ENCODE measurements at places on chromosomes 7 and 10.
A peak's percentile ranks its signal among the peaks of the same experiment; 100 is the strongest.

- peak; percentile 4 for DNase-seq
These were observed 18.7 kb upstream of the ZNF488 start for GRCh38 chr10:47402641-47403301.

DNA sequence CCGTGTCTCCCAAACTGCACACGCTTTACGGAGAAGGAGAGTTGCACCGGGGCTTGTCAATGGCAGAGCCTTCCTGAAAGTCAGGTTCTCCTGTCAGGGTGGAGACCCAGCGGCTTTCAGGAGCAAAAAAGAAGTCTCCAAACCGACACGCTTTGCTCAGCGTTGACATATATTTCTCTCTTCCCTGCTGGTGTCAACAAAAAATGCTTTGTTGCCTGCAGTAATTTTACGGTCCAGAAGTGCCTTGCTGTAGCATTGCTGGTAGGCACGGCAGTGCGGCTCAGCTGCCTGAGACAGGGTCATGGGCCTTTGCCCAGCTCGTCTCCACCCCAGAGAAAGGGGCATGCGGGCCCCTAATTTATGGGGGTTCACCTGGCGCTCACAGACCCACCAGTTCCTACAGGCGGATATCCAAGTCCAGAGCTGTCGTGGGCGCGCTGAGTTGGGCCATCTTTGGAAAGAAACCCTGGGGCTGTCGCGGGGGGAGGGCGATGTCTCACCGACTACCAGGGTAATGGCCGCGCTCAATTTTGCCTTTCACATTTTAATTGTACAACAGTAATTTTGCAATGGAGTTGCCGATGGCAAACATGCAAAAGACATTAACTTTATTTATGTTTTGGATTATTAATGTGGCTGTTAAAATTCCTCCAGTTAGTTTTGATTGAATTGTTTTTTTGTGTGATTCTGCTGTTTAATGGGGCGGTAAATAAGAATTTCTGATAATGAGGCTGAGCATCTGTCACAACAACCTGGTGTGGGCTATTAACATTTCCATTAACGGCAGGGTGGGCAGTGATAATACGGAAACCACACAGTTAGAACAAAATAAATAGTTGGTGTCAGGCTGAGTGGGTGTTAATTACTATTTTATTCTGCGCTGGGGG is 478.2 kb upstream of the FOXK1 start:
- peak; percentile 75 for DNase-seq

DNA sequence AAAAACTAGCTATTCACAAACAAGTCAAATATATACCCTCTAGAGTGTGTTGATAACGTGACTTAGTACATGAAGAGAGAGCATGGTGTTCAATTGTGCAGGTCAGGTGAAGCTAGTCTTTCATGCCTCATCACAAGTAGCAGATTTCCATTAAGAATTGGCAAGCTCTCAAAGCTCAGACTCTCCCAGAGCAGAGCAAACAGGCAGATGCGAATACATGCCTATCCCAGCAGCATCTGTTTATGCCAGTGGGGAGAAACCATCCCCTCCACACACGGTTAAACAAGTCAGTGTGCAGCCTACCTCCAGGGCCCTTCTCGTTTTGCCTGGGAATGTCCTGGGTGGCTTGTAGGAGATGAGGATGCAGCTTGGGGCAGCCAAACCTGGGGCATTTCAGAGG is 532.5 kb upstream of the C7orf33 start:
- peak; percentile 99 for DNase-seq

- peak; percentile 30 for DNase-seq
These were observed 115.6 kb downstream of the ATXN7L1 start for GRCh38 chr7:105760551-105761447.

DNA sequence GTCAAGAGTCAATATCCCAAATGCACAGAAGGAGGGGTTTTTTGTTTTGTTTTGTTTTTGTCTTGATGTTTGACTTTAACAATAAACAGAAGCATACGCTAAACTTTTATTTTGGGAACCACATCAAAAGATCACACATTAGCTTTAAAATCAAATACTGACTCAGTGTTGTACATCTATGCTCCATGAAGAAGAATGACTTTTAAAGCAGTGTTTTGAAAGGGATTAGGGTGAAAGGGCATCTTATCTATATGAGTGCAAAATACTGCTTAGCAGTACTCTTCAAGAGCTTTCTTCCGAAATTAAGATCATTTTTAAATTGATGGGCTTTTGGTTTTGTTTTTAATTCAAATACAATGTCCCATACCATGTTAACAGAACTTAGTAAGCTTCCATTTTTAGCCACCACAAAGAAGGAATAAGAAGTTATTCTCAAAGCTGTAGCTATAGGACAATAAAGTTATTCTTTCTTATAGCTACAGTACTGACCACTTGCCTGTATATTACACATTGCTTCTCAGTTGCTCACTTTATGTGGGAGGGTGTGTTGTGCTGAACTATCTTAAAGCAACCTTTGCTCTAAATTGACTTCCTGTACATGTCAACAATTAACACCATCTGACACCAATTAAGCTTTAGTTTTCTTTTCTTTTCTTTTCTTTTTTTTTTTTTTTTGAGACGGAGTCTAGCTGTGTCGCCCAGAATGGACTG is 144.3 kb upstream of the KAT6B start:
- peak; percentile 27 for DNase-seq

GRCh38 chr10:117140525-117140902 is 2.4 kb upstream of the VAX1 start:
- DNase-seq: no peak

- peak; percentile 40 for DNase-seq
These were observed 95.3 kb downstream of the PTPRN2 start for GRCh38 chr7:158492367-158492764.

- no peak for DNase-seq
These were observed 63.3 kb downstream of the CHST15 start for GRCh38 chr10:124030061-124030460.
